ENCODE measurements at places on chromosomes 13 and 19. TPM values are rescaled to one million over a fixed set of nuclear protein-coding genes. Genes with fewer than 3 reads are reported as not detected.

ZNF675 gene
- 2.6 TPM for total RNA-seq

ZFP28 gene
- 3.5 TPM for total RNA-seq

UBE2M gene
- total RNA-seq = 146 TPM

SHD gene
- not detected for total RNA-seq

ZNF256 gene
- 1.3 TPM for total RNA-seq

TLE2 gene
- 3.0 TPM for total RNA-seq

CEACAM8 gene
- total RNA-seq = not detected

ARHGEF1 gene
- total RNA-seq = 100 TPM

MISP gene
- 91.6 TPM for total RNA-seq

ATP4A gene
- not detected for total RNA-seq

PTPRS gene
- 28.6 TPM for total RNA-seq

LENG9 gene
- total RNA-seq = 6.8 TPM

RNF113B gene
- total RNA-seq = not detected

CYP2A7 gene
- total RNA-seq = not detected

WDR88 gene
- total RNA-seq = not detected

RFPL4A gene
- 0.22 TPM for total RNA-seq

ZNF728 gene
- not detected for total RNA-seq

SERTM1 gene
- total RNA-seq = not detected

PRR19 gene
- 5.0 TPM for total RNA-seq

ZNF134 gene
- 6.4 TPM for total RNA-seq

CGB1 gene
- total RNA-seq = not detected

FUT2 gene
- total RNA-seq = not detected

USP12 gene
- total RNA-seq = 22.7 TPM

CRX gene
- total RNA-seq = not detected

IGLON5 gene
- not detected for total RNA-seq

P2RY11 gene
- 7.6 TPM for total RNA-seq

ZNF527 gene
- total RNA-seq = 3.4 TPM

FUT3 gene
- 0.15 TPM for total RNA-seq

NKG7 gene
- total RNA-seq = not detected

TBXA2R gene
- total RNA-seq = 0.61 TPM

SMAD9 gene
- total RNA-seq = 0.09 TPM

CACNG6 gene
- total RNA-seq = 10.5 TPM

TTC9B gene
- 0.33 TPM for total RNA-seq

TYROBP gene
- not detected for total RNA-seq

SEMA6B gene
- total RNA-seq = 4.3 TPM

FCER2 gene
- total RNA-seq = not detected

CATSPERD gene
- total RNA-seq = not detected

ZNF540 gene
- 0.19 TPM for total RNA-seq

ZNF793 gene
- total RNA-seq = 0.03 TPM

IGSF23 gene
- 0.63 TPM for total RNA-seq

NLRP11 gene
- total RNA-seq = not detected

IGFL2 gene
- 0.83 TPM for total RNA-seq

CHAMP1 gene
- total RNA-seq = 17.5 TPM

CBY2 gene
- not detected for total RNA-seq

JAK3 gene
- total RNA-seq = 0.36 TPM

DZIP1 gene
- total RNA-seq = 14.0 TPM

CEACAM16 gene
- 0.14 TPM for total RNA-seq

MAP2K2 gene
- 146 TPM for total RNA-seq

FOSB gene
- total RNA-seq = 17.2 TPM

BCAM gene
- total RNA-seq = 61.4 TPM

FLT1 gene
- total RNA-seq = 0.02 TPM

PRODH2 gene
- total RNA-seq = 0.18 TPM

FFAR2 gene
- total RNA-seq = not detected

VSTM1 gene
- 0.24 TPM for total RNA-seq

ICAM5 gene
- 0.42 TPM for total RNA-seq

PNMA8B gene
- total RNA-seq = not detected

CGB5 gene
- 1.4 TPM for total RNA-seq
